ENCODE measurements at places on chromosomes 16 and 17.

GRCh38 chr16:82236415-82236814 is 66.4 kb upstream of the MPHOSPH6 start:
- DNase-seq, result no peak

GRCh38 chr16:29734786-29735185 is 11.0 kb downstream of the C16orf54 start:
- DNase-seq, result no peak

- DNase-seq, result no peak
Observed at GRCh38 chr17:80789356-80789902, 202.2 kb upstream of the CHMP6 start.

DNA sequence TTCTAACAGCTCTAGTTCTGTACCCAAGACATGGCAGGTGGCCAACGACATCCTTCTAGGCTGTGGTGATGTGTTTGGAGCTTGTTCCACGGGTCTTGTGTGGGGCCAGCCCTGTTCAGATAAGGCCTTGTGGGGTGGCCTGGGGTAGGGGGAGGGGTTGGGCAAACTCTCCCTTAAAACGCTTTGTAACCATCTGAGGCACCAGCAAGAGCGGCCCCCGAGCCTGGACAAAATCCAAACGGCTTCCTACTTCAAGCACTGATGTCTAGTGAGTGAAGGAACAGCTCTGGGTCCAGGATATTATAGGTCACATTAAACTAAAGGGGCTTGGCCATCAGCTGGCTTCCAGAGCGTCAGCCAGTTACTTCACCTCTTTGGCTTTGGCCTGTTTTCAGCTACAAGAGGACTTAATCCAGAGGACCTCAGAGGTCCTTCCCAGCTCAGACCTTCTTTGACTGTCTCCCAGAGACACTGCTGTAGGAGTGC is 11.9 kb downstream of the SERPINF1 start:
- no peak for DNase-seq

DNA sequence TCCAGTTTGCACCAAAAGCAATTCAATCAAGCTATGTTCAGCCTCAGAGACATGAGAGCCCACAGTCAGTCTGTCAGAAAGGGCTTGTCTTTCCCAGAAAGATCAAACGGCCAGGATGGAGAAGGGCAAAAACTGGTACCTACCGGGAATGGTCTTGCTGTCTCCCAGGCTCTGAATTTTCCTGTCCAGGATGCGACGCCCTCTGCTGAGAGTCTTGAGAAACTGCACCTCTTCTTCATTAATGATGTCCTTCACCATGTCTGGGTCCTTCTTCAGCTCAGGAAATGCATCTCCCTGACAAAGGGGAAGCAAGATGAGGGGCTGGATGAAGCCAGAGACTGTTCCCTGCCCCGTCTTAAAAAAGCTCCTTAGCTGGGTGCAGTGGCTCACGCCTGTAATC is 15.8 kb upstream of the EXOSC6 start:
- DNase-seq, result no peak

DNA sequence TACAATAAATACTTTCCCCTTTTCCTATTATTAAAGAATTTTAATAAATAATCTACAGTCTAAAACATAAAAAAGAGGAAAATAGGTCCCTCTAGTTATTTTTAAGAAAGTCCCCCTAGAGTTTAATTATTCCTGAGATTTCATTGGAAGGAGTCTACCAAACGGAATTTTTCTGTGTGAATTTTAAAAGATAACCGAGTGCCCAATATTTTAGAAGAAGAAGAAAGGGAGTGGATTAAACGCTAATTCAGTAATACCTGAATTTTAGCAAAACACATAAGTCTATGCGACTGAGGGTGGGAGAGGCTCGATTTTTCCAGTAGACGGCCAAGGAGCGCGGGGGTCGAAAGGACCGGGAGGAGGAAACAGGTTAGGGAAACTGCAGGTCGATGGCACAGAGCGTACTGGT is 2.2 kb downstream of the HOXB2 start:
- no peak for DNase-seq

- DNase-seq, result no peak
Observed at GRCh38 chr16:84687715-84688114, 12.1 kb upstream of the USP10 start.

- peak; percentile 35 for DNase-seq
Observed at GRCh38 chr16:16025214-16025968, 76.0 kb downstream of the ABCC1 start.

- no peak for DNase-seq
Observed at GRCh38 chr16:66357523-66357928, 9.0 kb upstream of the CDH5 start.

- DNase-seq, result no peak
Observed at GRCh38 chr17:36885153-36885735, 52.0 kb upstream of the LHX1 start.

GRCh38 chr16:87533061-87533460 is 40.2 kb upstream of the ZCCHC14 start:
- no peak for DNase-seq

- no peak for DNase-seq
Observed at GRCh38 chr16:817001-817906, 16.7 kb upstream of the GNG13 start.

- no peak for DNase-seq
Observed at GRCh38 chr17:47085736-47086135, 103.4 kb downstream of the CDC27 start.

DNA sequence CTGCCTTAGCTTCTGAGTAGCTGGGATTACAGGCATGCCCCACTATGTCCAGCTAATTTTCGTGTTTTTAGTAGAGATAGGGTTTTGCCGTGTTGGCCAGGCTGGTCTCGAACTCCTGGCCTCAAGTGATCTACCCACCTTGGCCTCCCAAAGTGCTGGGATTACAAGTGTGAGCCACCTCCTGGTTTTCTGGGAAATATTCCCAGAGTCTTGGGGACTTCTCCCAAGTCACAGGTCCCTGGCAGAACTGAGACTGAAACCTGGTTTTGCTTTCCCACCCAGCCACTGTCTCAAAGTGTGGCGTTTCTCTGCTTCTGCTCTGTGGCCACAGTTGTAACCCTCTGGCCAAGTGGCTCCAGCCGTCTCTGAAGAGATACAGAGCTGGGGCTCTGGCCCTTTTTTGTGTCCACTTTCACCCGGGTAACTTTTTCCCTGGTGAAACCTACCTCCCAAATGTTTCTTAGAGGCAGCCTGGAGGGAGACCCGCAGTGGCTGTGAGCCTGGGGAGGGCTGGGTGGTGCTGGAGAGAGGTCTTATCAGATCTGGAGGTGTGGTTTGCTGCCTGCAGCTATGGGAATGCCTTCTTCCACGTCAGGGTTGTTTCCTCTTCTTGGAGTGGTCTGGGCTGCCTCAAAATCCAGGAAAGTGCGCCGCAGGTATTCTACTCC is 5.1 kb downstream of the KSR1 start:
- DNase-seq, result no peak

DNA sequence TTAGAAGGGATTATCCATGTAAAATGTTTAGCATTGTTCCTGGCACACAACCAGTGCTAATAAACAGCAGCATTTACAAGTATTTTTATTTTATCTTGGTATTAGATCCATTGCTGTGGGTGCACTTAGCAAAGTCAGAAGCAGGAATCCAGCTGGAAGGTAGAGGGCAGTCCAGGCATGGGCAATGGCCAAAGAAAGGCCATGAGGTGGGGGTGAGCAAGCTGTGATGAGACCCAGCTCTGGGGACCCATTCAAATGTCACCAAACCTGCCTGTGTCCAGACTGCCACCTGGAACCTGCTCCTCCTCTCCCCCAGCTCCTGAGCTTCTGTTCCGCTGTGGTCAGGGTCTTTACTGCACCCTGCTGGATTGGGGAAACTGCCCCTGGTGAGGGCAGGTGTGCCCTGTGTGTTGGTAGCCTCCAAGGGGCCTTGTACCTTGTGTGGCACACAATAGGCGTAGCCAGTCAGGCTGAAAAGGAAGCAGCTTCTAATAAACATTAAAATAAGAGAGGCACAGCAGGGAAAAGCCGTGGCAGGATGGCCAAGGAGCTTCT is 118.0 kb upstream of the CRHR1 start:
- DNase-seq, result no peak

DNA sequence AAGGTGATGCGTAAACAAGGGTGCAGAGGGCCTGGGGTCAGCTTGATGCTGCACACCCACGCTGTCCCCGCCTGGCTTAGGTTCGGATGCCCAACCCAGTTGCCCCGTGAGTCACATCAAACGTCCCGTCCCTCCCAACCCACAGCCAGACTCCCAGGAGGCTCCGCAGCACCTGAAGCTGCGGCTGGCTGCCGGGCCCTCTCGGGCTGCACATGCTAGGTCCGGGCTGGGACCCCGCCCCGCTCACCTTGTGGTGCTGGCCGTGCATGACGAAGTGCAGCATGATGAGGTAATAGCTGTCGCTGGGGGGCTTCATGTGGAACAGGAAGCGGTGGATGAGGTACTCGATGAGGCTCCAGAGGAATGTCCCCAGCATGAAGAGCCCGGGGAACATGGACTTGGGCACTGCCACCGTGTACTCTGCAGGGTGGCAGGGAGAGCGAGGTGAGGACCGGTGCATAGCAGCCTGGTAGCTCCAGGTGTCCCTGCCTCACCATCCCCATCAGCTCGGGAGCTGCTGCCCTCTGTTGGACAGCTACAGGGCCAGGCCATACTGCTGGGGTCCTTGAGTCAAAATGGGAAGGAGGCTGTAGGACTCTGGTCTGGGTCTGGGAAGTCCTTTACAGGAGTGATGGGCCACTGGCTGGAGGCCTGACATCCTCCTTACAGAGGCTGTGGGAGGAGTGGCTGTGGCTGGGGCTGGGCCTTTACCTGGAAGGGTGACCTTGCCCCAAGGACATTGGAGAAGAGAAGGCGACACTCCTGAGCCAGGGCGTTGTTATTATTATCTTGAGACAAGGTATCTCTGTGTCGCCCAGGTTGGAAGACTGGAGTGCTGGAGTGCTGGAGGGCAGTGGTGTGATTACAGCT is 18.3 kb upstream of the MLKL start:
- no peak for DNase-seq

DNA sequence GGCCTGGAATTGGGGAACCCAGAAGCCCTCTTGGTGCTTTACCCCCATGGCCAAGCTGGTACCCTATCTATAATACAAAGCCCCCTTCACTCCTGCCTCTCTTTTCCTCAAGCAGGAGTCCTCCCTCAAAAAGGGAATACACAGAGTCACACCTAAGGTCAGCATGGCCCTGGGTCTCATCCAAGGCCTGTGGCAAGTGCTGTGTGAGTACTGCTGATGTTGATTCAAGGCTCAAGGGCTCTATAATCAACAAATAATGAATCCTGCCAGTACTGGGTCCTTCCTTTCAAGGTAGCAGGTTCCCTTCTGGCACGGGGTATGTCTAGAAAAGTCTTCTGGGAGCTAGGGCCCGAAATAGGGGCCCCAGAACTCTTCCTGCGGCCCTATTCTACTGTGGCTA is 187.3 kb downstream of the CYB561 start:
- DNase-seq, result no peak

- DNase-seq, result no peak
Observed at GRCh38 chr16:13300066-13300840, 398.9 kb downstream of the SHISA9 start.

GRCh38 chr16:66844342-66845079 is at the start of gene CA7:
TSS of gene CA7 (plus strand) at chr16:66844414. CDS start at chr16:66844488, 74 bp downstream.
- DNase-seq, result no peak

- no peak for DNase-seq
Observed at GRCh38 chr16:10750793-10751192, 7.2 kb downstream of the NUBP1 start.
